ENCODE measurements at places on chromosomes 1 and 21.

DNA sequence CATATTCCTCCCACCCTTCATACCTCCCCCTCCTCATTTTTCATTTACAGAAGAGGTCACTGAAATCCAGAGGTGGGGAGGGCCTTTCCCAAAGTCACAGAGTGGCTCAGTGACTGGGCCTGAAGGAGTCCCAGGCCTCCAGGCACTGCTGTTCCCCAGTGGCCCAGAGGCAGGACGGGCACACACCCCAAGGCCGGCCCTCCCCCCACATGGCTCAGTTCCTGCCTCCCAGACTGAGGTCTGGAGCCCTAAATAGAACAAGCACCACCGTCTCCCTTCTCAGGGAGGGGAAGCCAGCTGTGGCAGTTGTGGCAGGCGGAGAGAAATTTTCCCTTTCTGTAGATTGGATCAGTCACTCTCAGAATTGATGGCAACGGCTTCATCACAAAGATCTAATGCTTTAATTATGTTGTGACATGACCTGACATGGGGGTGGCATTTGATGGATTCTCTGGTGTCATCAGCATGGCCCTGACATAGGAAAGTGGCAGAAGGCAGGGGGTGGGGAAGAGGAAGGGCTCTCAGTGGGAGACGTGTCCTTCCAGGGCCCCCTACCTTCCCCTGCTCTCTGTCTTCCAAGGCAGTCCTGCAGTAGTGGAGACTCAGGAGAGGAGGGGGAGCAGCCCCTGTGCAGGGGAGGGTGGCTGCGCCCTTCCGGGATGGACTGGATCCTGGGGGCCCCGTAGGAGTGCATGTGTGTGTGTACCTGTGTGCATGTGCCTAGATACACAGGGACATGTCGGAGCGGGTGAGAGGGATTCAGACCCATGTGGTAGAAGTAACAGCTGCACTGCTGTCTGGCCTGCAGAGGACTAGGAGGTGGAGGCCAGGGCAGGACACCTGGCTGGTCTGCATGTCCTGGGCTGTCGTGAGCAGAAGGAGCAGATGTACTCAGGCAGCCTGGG is 41.2 kb upstream of the FOXO6 start:
- no peak for DNase-seq

DNA sequence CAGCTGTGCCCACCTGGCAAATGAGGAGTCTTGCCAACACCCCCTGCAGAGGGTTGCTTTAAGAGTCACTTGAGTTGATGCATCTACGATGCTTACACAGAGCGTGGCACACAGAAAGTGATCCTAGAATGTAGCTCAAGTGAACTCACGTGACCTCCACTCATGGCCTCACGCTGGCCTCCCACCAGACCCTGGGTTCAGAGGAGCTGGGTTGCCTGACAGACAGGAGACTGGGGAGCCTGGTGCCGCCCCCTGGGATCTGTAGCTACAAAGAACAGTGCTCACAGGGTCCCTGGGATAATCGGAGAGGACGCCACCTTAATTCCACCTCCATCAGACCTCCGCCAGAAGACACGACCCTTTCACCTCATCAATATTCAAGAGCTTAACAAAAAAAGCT is 81.4 kb upstream of the CASZ1 start:
- DNase-seq = no peak

- DNase-seq = peak; percentile 100
Measured at GRCh38 chr1:156412653-156413321, 43.8 kb downstream of the RHBG start.

DNA sequence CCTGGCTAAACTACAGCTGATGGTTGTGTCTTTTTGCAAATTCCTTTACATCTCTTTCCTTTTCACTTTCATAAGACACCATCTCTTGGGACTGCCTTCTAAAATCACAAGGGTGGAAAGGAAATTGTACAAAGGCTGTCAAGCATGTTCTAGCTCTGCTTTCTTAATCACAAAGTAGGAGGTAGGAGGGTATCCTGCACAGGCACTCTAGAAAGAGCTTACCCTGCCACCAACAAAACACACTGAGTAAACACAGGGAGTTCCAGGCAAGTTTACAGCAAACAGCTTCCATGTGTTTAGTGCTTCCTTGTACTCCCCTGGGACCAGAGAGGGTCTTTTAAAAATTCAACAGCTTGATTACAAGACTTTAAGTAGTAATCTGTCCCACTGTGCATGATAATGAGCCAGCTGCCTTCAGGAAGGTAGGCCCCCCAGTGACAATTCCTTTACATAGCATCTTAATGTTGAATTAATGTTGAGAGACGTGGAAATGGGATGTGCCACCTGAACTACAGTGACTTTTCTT is 2.4 kb downstream of the PLPP3 start:
- DNase-seq = peak; percentile 50

GRCh38 chr1:25503551-25504426 is 39.6 kb upstream of the LDLRAP1 start:
- DNase-seq = no peak

DNA sequence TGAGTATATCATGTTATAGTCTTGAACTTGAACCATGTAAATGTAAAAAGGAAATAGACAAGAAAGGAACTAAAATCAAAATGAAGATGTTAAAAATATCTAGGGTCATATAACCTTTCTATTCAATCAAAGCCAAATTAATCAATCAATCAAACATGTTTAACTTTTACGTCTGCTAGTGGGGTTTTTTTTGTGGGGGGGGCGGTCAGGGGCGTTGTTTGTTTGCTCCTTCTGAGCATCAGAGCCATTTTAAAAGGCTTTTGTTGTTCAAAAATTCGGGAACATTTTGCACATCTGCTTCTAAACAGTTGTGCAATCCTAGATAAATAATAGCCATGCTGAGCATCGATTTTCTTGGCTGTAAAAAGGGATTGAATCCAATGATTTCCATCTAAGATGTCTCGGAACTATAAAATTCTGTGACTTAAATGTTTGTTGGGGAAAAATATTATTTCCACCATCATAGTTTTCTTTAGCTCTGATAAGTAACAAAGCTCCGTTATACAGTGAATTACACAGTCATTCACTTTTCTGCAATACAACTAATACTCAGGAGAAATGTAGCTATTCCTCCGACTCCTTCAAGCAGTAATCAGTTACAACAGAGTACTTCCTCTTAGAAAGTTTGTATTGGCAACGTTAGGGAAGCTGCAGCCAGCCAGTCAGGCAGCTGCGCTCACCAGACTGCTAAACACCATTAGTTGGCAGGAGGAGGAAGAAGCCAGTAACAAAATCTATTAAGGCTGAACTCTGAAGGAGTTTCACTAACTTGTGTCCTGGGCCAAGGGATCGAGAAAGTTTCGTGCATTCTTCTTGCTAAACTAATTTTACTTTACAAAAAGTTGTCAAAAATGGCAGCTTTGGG is 2.2 kb downstream of the SPATA6 start:
- no peak for DNase-seq

DNA sequence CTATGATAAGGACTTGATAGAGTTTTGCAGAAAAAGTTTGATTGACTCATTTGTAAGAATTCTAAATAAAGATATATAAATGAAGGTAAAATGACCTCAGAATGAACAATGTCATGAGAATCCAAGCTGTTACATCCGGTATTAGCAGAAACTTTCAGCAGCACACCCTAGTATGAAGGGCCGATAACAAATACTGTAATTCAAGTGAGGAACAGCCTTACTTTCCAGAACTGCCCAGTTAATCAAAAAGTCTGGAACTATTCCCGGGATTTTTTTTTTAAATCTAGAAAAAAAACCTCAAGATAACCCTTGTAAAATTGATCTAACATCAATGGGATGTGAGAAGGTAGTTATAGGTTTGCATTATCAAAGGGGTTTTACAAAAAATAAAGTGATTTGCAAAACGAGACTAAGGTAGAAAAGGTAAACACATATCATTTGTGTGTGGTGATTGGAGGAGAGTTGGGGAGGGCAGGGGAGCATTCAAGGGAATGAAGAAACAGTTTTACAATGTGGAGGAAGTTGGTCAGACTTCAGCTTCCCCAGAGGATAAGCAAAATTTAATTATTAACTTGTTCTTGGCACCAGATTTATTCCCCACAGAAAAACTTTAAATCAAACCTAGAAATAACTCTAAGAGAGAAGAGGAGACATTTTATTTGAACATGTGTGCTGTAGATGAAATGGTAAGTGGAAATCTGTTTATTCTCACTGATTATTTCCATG is 75.9 kb upstream of the VCAM1 start:
- no peak for DNase-seq

GRCh38 chr21:32813265-32813903 is 41.8 kb upstream of the PAXBP1 start:
- DNase-seq = peak; percentile 1

GRCh38 chr1:89065079-89065868 is at the start of gene GBP1:
TSS of gene GBP1 (minus strand) at chr1:89065208. CDS start at chr1:89063234, 1,974 bp downstream.
- no peak for DNase-seq

DNA sequence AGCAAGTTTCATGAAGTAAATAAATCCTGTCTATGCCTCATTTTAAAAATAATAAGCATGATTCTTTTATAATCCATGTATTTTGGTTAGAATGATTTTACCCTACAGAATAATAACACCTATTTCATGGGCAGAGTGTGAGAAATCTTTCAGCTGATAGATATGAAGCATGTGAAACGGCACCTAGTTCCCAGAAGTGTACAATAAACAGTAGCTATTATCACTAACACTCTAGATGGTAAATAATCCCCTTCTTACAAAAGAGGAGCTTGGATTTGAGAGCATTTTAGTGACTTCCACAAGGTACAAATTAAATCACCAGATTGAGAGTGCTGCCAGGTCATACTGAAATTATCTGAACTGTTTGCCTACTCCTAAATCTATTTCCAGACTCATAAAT is 95.3 kb upstream of the NRIP1 start:
- DNase-seq = no peak

- DNase-seq = peak; percentile 21
Measured at GRCh38 chr1:204791453-204792353, 79.0 kb upstream of the NFASC start.

- DNase-seq = no peak
Measured at GRCh38 chr1:48678710-48679505, 97.8 kb downstream of the BEND5 start.

DNA sequence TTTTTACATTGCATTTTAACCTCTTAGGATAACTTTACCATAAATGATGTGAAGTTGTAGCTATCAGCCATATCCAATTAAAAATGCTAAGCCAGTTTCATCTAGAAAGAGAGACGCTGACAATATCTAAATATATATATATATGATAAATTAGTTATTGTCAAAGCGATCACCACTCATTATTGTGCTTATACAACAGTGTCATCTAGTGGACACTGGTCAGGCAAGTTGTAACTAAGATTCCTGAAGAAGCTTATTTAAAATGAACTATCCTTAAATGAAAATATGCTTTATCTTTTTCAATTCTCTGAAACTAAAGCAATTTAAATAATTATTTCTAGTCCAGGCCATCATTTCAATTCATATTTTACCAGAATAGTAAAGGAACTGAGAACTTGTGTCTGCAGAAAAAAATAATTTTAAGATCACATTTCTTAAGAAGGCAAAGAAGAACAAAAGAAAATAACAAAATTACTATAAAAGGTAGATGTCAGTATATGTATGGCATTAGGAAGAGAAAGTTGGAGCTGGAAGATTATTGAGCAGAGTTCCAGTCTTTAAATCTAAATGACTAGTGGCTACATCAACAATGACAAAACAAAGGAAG is 193.3 kb upstream of the SNX7 start:
- DNase-seq = peak; percentile 41

DNA sequence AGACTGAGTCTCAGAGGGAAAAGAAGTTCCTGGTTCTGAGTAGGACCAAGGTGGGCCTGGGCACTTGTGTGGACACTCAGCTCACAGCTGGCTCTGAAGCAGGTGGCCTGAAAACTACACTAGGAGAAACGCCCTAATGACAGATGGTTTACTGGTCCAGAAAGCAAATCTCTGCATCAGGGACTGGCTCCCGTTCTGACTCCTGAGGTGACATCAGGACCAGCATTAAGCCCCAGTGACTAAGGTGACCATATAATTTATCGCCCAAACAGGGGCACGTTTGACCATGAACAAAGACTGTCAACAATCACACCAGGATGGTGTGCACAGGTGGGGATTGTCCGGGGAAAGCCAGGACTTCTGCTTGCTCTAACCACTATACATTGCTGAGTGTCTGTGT is 12.2 kb upstream of the CD34 start:
- DNase-seq = no peak

GRCh38 chr21:15929536-15929935 is 199.8 kb downstream of the USP25 start:
- no peak for DNase-seq

DNA sequence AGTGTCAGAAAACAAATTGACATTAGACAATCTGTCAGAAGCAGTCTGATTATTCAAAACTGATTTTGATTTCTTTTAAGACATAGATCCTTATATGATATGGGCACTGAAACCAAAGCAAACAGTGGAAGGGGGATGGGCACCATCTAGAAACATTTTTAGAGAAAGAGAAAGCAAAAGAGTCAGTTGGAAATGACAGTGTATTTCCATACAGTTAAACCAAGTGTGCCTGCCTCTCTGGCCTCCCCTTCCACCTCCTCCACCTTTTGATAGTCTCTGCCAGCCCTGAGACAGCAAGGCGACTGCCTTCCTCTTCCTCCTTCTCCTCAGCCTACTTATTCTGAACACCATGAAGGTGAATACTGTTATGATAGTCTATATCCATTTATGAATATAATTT is 949.7 kb downstream of the AMY1C start:
- DNase-seq = no peak

GRCh38 chr1:156786640-156787039 is 19.3 kb downstream of the PRCC start:
- no peak for DNase-seq

DNA sequence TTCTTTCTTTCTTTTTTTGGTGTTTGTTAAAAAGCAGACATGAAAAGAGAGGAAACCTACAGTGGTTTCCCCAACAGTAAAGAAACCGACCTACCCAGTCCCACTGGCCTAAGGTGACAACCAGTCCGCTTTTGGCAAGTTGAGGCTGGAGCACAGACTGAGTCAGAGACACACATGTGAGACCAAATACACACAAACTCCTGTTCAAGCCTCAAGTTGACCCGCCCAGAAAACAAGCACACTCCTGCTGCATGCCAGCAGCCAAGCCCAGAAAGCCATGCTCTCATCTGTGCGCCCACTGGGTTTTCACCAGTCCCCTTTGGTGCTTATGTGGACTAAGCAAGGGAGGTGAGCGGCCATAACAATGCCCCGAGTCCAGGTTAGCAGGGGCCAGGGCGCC is 64.6 kb upstream of the GPR153 start:
- DNase-seq = no peak

Data from NCI-H526 (cell line).